ENCODE measurements at places on chromosomes 4 and X.
A peak's percentile ranks its signal among the peaks of the same experiment; 100 is the strongest.

DNA sequence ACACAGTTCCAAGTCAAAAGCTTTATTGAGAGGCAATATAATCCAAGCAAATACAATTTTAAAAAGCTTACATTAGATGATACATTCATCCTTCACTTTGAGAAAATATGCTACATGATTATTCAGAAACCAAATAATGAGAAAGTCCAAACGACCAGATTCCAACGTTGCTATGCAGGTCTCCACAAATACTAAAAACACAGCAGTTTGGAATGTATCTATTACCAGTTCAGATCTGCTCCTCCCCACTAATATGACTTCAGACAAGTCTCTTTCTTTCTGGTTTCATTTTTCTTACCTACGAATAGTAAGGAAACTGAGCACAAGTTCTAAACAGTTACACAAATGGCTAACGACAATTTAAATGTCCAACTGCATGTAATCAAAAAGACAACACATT, 9.5 kb downstream of the NAF1 start:
- no peak for DNase-seq

DNA sequence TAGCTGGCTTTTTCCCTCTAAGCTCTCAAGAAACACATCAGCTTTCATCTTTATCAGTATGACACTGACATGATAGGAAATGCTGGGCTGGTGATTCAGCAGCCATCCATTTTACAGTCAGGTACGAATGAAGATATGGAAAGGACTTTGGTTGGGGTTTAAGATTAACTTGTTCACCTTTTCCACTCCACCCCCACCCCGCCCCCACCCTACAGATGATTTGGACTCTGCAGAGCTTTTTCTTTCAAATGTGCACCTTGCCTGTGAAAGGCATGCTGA, 132.6 kb downstream of the AKAP4 start:
- no peak for DNase-seq

GRCh38 chrX:153460826-153461225, 9.6 kb downstream of the HAUS7 start:
- DNase-seq, result peak; percentile 39

- peak; percentile 5 for DNase-seq
Measured at GRCh38 chrX:72569786-72570185, 2.9 kb downstream of the HDAC8 start.

GRCh38 chr4:72063726-72064125, 31.9 kb downstream of the NPFFR2 start:
- no peak for DNase-seq

DNA sequence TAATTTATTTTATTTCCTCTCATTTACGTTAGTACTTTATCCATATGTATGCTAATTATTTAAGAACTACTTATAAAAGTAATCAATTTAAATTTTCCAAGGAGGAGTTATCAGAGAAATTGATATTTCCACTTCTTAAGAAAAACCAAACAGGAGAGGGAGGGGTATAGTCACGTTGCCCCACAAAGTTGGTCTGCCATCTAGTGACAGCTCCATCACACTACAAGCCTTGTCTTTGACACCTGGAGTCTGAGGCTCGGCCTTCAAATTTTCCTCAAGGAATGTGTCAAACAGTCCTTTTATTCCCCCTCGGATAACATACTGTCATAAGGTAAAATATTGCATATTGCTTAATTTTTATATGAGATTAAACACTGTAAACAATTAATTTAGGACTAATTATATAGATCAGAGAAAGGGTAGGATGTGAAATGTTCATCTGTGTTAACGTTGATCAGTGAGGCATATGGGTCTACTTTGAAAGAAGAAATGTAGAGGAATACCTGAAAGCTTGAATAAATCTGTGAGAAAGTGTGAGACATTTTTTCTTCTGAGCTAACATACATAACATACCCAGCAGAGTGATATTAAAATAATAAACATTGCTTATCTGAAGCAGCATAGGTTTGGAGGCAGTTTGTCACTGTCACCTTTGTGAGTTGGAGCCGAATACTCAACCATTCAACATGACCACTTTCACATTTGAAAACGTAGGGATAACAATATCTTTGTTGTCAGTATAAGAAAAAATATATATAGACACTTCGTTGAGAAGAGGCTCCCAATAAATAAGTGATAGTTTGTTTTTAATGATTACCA, 114.4 kb downstream of the GLRA3 start:
- DNase-seq, result peak; percentile 48

GRCh38 chr4:858041-858481, 32.1 kb upstream of the CPLX1 start:
- DNase-seq, result no peak

- peak; percentile 46 for DNase-seq
Measured at GRCh38 chr4:47704693-47705325, 133.1 kb downstream of the CORIN start.

- no peak for DNase-seq
Measured at GRCh38 chrX:25548811-25549210, 533.0 kb upstream of the ARX start.

DNA sequence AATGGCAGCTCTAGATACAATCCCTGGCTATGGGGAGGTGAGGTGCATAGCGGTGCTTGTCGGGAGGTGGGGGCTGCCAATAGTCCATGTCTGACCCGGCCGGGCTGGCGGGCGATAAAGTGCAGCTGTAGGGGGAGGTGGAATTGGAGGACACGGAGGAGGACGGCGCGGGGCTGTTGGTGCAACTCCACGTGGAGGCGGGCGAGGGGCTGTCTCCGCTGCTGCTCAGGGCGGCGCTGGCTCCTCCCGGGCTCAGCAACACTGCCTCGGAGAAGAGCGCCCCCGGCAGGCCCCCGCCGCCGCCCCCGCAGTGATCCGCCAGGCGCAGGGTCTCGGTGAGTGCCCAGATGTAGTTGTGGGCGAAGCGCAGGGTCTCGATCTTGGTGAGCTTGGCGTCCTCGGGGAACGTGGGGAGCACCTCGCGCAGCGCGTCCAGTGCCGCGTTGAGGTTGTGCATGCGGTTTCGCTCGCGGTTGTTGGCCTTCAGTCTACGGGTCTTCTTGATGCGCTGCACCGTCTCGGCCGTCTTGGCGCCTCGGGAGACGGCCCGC, 1.3 kb downstream of the NEUROG2 start:
- no peak for DNase-seq

GRCh38 chr4:159017323-159018026, 85.4 kb upstream of the RAPGEF2 start:
- DNase-seq, result no peak

DNA sequence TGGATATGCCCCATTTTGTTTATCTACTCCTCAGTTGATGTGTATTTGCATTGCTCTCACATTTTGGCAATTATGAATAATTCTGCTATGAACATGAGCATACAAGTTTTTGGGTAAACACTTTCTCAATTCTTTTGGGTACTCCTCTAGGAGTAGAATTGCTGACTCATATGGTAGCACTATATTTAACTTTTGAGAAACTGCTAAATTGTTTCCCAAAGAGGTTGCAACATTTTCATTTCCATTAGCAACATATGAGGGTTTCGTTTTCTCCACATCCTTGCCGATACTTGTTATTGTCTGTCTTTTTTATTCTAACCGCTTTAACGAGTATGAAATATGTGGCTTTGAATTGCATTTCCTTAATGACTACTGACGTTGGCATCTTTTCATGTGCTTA, 185.4 kb downstream of the TSPAN5 start:
- DNase-seq, result peak; percentile 26

DNA sequence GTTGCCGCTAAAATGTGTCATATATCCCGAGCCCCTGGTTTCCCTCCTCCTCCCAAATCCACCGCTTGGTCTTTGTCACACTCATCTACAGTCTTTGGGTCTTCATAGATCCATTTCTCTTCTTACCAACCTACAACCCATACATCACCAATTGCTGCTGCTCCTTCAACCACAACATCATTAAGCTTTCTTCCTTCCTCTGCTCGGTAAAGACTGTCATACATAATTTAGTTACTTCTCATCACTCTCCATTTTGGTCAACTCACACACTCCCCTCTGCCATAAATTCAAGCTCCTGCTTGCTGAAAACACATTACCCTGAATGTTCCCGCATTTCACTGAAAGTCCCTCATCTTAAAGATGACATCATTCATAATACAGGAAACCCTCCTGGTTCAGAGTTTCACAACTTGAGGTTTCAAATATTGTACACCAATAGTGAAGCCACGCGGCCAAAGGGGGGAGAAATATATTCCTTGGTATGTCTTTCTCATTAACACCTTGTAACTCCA, 1.7 kb upstream of the DCTD start:
- DNase-seq, result no peak

DNA sequence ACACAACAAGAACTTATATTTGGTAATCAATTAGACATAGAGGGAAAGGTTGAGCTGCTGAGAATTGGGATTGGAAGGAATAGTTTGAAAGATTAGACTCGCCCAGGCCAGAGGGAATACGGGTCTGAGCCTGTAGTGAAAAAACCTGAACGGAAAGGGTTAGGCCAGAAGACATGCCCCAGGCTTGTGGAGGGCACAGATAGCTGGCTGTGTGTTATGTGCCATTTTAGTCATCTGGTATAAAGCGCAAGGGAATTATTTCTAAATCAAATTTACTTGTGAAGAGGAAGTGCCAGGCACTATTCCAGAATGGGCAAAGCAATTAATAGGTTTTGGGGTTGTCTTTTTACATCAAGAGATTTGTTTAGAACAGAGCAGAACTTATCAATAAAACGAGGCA, 187.5 kb upstream of the ANKRD50 start:
- DNase-seq, result no peak

DNA sequence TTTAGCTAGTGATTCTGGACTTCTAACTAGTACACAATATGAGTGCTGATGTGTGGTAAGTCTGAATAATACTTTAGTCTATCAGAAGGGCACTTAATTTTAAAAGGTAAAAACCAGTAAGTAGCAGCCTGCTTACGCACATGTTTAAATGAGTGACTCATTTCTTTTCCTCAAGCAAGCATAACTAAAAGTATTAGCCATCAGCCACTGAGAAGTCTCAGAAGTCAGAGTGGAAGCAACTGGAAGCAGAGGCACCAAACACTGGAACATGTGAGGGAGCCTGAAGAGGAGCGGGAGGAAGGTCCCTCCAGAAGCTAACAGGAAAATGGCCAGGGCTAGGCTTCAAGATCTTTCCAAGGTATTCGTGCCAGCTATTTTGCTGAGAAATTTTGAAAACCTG, 257.7 kb downstream of the RAPGEF2 start:
- DNase-seq, result no peak

DNA sequence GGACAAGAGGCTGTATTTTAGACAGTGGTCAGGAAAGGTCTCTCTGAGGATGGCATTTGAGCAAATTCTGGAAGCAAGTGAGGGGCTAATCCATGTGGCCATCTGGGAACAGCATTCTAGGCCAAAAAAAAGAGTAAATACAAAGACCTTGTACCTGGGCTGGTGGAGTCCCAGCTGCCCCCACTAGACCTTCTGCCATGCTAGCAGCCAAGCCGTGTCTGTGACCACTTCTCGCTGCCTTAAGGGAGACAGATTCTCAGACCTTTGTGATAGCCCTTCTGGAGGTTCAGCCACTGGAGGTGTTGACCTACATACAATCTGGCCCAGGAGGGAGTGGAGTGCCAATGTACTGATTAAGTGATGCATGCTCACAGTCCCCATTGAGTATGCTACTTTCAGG, 506.2 kb downstream of the MID1IP1 start:
- no peak for DNase-seq

DNA sequence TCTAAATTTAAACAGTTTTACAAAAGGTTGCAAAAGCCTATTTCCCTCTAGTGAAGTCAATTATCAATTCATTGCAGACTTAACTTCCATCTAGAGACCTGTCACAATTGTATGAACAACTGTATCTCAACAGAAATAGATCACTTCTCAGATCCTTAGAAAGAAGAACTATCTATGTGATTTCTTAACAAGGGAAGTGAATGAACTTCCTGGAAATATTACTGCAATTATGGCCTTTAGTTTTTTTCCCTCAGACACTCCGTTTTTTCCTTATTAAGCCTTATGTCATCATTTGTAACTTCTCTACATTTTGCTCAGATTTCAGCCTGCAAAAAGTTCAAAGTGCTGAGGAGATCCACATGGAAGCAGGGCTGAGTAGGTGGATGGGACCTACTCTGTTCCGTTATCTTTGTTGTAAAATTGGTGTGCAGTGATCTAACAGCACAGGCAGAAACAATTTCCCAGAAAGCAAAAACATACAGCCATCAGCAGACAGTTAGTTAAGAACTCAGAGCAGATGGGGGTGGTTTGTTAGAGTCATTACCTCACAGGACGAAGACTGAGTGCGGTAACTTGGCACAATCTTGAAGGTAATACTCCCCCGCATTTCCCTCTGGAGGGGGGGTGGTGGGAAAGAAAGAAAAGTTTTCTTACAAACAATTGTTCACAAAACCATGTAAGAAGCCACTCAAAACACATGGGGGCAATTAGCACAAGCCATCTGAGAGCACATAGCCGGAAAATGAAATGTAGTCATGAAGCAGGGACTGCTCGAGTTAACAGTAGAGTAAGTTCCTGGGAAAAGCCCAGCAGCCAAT, 112.3 kb downstream of the NYX start:
- peak; percentile 49 for DNase-seq
